Sciatic nerve (tissue), 2 donors: ENCODE measurements at places on chromosomes 4 and X.

- DNase-seq, result no peak
Measured at GRCh38 chr4:111475001-111475400, 670.3 kb upstream of the FAM241A start.

DNA sequence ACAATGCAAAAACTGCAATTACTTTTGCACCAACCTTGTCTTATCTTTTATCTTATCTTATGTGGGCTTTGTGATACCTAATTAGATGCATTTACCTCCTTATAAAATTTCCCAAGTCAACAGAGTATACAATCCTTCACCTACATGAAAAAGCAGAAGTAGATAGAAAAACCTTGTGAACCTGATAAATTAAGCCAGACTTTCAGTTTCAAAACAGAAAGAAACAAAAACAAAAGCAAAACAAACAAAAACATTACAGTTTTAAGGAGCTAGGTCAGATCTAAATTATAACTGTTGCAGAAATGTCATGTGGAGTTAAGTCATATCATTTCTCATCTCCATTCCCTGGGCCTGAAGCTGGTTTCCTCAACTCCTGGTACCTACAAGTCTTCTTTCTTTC, 24.9 kb upstream of the CXXC4 start:
- DNase-seq, result no peak

DNA sequence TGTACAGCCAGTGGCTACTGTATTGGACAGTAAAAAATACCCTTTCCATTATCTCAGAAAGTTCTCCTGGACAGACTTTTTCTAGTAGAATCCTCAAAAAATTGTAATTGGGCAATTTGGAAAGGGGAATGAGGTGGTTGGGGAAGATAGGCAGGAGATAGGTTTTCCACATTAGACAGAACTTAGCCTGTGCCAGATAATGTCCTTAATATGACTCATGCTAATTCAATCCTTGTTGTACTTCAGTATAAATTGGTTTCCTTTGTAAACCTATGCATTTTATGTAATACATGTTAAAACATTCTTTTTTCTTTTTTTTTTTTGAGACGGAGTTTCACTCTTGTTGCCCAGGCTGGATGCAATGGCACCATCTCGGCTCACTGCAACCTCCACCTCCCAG, 8.9 kb downstream of the EIF4E start:
- DNase-seq, result no peak

GRCh38 chr4:118866442-118866841, 22.2 kb upstream of the SYNPO2 start:
- no peak for DNase-seq

DNA sequence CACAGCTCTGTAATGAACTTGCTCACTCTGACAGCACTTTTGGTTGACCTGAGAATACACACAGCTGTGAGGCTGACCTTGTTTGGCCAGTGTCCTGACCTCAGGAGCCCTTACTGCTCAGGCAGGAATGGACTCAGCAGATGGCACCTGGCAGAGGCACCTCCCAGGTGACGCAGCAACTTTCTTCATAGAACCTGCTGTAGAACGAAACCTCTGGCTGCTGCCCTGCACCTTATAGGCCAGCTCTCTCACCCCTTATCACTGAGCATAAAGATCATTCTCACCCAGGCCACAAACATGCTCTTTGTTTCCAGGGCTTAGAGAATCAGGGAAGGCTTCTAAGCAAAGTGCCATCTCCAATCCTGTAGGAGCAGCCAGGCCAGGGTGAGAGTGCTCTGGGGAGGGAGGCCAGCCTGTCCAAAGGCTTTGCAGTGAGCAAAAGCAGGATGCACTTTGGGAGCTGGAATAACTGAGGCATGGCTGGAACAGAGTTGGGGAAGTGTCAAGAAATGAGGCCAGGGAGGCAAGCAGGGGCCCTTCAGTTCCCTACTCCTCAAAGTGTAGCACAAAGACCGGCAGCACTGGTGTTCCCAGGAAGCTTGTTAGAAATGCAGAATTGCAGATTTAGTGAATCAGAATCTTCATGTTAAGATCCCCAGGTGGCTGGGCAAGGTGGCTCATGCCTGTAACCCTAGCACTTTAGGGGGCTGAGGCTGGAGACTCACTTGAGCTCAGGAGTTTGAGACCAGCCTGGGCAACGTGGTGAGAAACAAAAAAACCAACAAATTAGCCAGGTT, 13.3 kb upstream of the CENPU start:
- no peak for DNase-seq

- no peak for DNase-seq
Measured at GRCh38 chr4:48681856-48682255, 98.2 kb downstream of the FRYL start.
